ENCODE measurements at places on chromosomes 12 and 14. TPM values are rescaled to one million over a fixed set of nuclear protein-coding genes. Genes with fewer than 3 reads are reported as not detected.

GRCh38 chr12:122021193-122021821 lies 377 bp upstream of the BCL7A start:
- no peak for DNase-seq

GRCh38 chr12:70557583-70558191 lies 79.5 kb downstream of the PTPRB start:
- no peak for DNase-seq

DNA sequence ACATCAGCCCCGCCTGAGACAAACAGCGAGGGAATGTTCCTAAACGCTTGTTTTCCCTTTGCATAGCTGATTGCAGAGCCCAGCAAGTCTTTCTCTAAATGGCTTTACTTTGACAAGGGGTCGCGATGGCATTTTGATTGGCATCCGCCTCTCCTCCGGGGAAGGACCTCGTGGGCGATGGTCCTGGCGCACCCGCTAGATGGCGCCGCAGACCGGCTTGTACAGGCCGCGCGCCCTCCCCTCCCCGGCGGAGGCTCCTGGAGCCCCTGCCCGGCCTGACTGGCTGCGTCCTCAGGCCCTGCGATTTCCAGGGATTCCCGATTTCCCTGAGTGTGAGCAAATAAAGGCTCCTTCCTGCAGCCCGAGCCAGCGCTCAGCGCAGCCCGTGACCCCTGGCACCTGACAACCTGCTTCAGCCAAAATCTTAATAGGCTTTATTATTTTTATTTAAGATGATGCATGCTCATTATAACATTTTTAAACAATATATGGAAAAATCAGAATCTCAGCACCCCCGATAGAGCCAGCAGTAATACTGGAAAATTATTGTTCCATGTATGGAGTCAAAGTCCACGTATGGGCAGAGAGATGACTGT lies 468.3 kb downstream of the AACS start:
- DNase-seq, result peak; percentile 2

- DNase-seq, result no peak
Observed at GRCh38 chr12:125922330-125922729, 857.1 kb downstream of the AACS start.

- no peak for DNase-seq
Observed at GRCh38 chr12:47216150-47216677, 136.5 kb upstream of the AMIGO2 start.

DNA sequence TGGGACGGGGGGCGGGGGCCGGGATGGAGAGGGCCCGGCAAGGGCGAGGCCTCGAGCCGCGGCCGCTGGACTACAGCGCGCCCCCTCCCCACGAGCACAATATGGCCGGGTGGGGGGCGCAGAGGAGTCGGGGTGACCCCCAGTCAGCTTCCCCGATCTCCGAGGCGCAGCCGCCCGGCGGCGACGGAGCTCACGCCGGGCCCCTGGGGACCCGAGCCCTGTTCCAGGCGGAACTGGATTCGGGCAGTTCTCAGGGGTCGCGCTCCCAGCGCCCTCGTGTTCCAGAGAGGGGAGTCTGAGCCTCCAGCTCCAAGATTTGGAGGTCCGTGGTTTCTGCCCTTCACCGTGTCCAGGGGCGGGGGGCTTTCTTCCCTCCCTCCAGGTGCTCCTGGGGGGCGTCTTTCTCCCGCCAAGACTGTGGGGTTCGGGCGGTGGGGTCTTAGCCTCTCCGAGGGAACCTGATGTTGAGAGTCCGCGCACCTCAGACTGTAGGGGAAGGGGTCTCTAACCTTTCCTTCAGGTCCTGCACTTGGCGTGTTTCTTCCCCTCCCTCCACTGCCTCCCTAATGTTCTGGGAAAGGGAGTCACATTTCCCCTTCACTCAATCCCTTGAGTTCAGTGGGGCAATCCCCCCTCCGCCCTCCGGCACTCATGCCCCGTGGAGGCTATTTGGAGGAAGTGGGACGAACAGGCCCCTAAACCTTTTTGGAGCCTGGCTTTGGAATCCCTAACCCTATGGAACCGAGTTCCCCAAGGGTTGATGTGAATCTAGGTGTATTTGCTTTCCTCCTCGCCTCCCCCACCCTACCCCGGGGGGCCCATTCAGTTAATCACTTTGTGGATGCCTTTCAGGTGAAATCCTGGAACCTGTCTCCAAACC lies 584 bp downstream of the ACVR1B start:
- no peak for DNase-seq

CMKLR1 gene
- 1.7 TPM for total RNA-seq

- DNase-seq, result peak; percentile 50
Observed at GRCh38 chr14:68791078-68791901, 1.6 kb downstream of the ZFP36L1 start.

MDP1 gene
- total RNA-seq, result 8.6 TPM

Measured in fibroblast of villous mesenchyme (primary cell).